NCI-H2227 treated with DMSO at 0.1 percent for 48 hours (cell line): ENCODE measurements at places on chromosomes 7 and 10.

- DNase-seq, result no peak
Measured at GRCh38 chr7:135486261-135486920, 23.5 kb downstream of the CNOT4 start.

- DNase-seq, result no peak
Measured at GRCh38 chr7:68147614-68148238, 1151.1 kb downstream of the TYW1 start.

DNA sequence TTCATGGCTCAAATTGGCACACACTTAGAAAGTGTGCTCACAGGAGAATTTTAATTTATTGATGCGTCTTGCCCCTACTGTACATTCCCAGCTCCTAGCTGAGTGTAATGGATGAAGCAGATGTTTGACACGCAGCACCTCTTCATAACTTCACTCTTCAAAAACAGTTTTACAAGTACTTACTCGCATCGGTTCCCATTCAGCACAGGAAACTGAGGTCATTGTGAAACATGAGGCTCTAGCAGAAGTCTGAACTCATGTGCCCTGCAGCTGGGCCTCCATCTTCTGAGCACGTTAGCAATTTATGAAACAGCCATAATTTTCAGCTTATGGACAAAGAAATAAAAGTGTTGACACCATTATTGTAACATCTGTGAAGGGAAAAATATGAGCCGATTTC, 558.9 kb upstream of the MGMT start:
- no peak for DNase-seq

DNA sequence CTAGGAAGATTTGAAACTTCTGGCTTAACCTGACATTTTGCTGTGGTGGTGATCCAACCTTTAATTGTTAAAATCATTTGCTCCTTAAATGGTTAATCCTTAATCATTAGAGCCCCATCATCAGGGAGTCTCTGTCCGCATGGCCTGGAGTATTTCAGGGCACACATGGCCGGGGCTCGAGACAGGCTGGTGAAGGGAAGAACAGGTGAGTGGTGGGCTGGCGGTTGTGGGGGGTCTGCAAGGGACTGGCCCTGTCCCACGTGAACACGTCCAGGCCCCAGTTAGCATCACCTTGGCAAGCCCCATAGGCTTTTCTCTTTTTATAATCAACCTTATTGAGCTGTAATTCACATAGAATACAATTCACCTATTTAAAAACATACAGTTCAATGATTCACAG, 109.5 kb downstream of the DNAJB6 start:
- no peak for DNase-seq
